H7 (cell line): ENCODE measurements at places on chromosomes 5 and 9. TPM values are rescaled to one million over a fixed set of nuclear protein-coding genes. Genes with fewer than 3 reads are reported as not detected.

Gene TAF11L5
- total RNA-seq: not detected in 2 replicates

Gene DDX4
- not detected in 2 replicates for total RNA-seq

Gene PRRT1B
- total RNA-seq: 0.22 and 1.5 TPM in 2 replicates

Gene WDR38
- not detected in 2 replicates for total RNA-seq

Gene SPAAR
- total RNA-seq: 0.07 TPM in 1 of 2 replicates, not detected in the other

Gene GABRP
- 2.1 and 2.2 TPM in 2 replicates for total RNA-seq

Gene SLC2A6
- total RNA-seq: 13.8 and 18.2 TPM in 2 replicates

Gene TEK
- 0.37 and 0.45 TPM in 2 replicates for total RNA-seq

DNA sequence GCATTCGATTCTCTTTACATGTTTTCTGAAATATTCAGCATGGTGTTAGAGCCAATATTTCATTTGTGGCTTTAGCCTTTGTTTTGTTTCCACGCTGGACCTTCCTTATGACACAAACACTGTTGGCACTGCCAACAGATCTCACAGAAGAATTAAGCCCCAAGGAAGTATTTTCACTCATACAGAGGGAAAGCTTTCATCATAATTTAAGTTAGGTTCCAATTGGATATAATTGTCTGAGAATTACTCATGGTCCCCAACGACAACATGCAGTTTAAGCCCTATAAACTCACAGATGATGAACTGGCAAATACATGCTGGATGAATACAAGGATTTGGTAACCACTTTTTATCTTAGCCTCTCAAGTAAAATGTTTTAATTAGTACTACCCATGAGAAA, 259.5 kb downstream of the EBF1 start:
- no peak for DNase-seq

- DNase-seq: no peak
These were observed 10.6 kb upstream of the KCNIP1 start for GRCh38 chr5:170493028-170493820.

GRCh38 chr5:89346573-89346972, 463.6 kb upstream of the MEF2C start:
- DNase-seq: no peak

DNA sequence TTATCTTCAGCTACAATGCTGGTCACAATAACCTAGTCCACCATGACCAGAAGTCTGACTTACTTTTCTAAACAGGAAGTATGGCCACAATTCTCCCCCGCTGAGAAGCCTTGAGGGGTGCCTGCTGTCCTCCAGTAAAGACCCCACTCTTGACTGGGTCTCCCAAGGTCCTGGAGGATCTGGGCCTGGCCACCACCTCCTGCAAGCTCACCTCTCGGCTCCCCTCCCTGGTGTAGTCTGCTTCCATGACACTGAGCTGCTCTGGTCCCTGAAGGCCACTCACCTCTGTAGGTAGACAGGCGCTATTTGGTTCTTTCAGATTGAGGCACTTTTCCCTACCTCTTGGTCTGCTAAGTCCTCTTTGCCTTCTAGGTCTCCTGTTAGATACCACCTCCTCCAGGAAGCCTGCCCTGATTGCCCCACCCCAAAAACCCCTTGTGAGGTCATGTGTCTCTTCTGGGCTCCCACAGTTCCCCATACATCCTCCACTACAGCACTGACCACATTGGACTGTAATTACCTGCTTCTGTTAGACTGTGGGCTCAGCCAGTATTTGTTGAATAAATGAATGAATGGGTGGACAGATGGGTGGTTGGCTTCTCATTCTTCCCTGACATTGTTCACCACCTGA, 62.6 kb upstream of the IER5L start:
- DNase-seq: no peak

- DNase-seq: no peak
These were observed 139.5 kb downstream of the NIPBL start for GRCh38 chr5:37015795-37016666.

GRCh38 chr9:75146229-75146628, 57.9 kb downstream of the OSTF1 start:
- no peak for DNase-seq

- no peak for DNase-seq
These were observed 432.1 kb upstream of the RGMB start for GRCh38 chr5:98341038-98342032.

- DNase-seq: peak; percentile 26
These were observed 687.3 kb upstream of the ST8SIA4 start for GRCh38 chr5:101590384-101590783.

DNA sequence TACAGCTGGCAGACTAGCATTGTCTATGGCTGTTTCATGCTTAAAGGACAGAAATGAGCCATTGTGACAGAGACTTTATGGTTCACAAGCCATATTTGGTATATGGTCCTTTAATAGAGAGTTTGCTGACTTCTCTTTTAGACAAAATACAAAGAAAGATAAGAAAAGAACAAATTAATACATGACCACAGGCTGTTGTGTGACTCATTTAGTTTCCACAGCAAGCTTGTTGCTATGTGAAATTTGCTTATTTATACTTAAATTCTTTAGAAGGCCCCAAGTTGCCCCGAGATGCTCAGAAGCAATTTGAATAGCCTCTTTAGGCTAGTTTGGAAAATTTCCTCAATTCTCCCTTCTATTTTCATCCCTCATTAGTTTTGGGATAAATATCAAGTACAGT, 315.3 kb upstream of the RPS23 start:
- no peak for DNase-seq

GRCh38 chr5:172553167-172553566, 87.9 kb upstream of the NEURL1B start:
- no peak for DNase-seq

- no peak for DNase-seq
These were observed 457.9 kb downstream of the ENC1 start for GRCh38 chr5:74182603-74183002.

DNA sequence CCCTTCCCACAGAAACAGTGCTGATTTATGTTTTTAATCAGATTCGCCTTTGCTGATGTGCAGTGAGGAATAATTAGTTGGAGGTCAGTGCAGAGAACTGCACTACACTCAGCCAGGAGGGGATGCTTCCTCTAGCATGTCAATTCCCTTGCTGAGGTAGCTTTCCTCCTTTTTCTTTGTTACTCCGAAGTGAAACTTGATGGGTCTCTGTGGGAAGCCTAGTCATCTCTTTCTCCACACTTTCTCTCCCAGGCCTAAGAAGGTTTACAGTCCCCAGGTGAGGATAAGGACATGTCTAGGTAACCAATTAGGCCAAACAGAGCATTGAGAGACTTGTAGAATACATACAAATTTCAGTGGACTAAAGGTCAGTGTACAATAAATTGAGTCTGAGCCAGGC, 461.8 kb downstream of the KIF4B start:
- DNase-seq: no peak

DNA sequence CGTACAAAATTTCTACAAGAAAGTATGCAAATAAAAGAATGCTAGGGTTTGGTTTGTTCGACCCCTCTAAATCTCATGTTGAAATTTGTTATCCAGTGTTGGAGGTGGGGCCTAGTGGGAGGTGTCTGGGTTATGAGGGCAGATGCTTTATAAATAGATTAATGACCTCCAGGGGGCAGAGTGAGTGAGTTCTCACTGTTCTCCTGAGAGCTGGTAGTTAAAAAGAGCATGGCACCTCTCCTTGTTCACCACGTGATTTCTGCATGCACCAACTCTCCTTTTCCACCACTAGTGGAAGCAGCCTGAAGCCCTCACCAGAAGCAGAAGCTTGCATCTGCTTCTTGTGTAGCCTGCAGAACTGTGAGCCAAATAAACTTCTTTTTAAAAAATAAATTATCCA, 50.4 kb upstream of the FAM170A start:
- DNase-seq: peak; percentile 19

DNA sequence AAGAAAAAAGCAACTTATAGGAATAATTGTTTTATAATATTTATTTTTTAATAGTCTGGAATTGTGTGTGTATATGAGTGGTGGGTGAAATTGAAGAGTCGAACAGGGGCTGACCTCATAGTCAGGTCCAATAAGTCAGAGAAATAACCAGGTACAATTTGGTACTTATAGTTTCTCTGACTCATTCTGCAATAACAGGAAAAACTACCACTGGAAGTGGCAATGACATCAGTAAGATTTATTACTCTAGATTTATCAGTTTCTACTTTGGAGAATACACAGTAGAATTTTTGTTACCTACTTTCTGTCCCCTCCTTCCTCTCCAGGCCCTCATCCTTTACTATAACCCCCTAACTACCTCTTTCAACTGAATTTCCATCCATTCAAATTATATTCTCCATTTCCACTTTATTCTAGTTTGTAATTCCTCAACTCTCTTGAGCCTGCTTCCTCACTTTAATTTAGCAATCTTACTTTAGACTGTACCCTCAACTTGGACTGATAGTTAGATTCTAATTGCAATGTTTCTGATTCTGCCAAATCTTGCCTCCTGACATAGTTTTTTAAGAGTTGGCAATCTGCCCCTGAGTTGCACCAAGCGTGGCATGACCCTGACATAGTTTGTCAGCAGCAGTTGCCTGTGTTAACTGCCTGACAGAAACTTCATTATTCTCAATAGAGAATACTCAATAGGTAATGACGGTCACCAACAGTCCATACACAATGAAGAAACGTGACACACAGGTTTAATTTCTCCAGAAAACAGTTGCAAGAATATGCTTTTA, 475.3 kb upstream of the RIOK2 start:
- DNase-seq: no peak

- DNase-seq: no peak
These were observed 46.6 kb upstream of the JAK2 start for GRCh38 chr9:4938496-4938895.

DNA sequence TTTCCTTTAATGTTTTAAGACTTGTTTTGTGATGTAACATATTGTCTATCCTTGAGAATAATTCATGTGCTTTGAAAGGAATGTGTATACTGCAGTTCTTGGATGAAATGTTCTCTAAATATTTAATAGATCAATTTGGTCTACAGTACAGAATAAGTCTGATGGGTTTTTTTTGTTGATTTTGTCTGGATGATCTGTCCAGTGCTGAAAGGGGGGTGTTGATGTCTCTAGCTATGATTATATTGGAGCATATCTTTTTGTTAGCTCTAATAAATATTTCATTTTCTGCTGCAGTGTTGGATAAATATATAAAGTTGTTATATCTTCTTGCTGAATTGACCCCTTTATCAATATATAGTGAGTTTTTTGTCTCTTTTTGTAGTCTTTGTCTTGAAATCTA, 269.9 kb upstream of the TUSC1 start:
- DNase-seq: no peak

DNA sequence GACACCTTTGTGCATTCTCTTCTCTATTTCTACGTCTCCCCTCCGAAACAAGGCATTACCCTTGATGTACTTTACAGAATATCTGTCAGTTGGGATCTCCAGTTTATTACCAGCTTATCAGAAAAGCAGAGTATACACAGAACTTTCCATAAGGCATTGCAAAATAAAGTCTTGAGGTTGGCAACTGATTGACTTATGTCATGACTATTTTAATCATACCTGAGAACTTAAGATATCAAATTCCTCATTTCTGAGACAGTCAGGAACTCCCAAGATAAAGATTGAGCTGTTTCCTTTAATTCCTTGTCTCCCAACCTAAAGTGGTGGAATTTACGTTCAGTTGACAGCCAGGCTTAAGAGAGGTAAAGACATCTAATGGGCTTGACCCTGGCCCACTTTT, 110.9 kb downstream of the MEF2C start:
- DNase-seq: no peak

DNA sequence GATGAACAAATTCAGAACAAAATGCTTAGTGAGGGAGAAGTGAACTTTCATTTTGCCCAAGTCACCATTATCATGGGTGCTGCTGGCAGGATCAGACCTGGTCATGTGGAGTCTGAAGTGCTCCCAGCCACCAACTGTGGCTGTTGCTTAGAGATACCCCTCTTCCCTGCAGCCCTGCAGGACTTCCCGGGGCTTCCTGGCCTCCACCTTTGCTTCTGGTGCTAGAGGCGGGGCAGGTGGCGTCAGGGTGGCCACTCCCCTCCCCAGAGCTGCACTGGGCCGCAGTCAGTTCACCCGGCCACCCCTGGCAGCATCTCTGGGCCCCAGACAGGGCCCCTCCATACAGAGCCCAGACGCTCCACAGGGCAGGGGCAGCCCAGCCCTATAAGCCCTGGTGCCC, 30.0 kb upstream of the SLC12A7 start:
- peak; percentile 75 for DNase-seq

GRCh38 chr9:120650352-120650751, 63.9 kb downstream of the MEGF9 start:
- DNase-seq: no peak
